ENCODE measurements at places on chromosomes 4 and X.

DNA sequence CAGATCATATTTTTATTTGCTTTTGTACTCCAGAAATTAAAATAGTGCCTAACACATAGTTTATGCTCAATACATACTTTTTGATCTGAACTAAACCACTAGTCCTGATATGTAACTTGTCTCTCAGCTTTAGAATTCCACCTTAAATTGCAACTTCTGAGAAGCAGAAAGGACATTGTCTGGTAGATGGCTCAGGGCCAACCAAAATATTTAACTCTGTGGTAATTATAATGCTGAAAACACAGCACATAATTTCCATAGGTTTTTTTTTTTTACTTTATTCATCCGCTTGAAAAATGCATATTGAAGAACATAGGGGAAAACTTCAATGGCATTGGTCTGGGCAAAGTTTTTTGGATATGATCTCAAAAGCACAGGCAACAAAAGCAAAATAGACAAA is 59.3 kb downstream of the AREG start:
- no peaks in the 10 kb centered on the region for H3K36me3 ChIP-seq
- no peaks in the 10 kb centered on the region for H3K4me1 ChIP-seq

- peak overlapping the region; percentile 55 for H3K4me3 ChIP-seq
- ATAC-seq, result no peak
- no peaks in the 10 kb centered on the region for H3K36me3 ChIP-seq
Observed at GRCh38 chr4:55358246-55358645, 12.2 kb downstream of the SRD5A3 start.

DNA sequence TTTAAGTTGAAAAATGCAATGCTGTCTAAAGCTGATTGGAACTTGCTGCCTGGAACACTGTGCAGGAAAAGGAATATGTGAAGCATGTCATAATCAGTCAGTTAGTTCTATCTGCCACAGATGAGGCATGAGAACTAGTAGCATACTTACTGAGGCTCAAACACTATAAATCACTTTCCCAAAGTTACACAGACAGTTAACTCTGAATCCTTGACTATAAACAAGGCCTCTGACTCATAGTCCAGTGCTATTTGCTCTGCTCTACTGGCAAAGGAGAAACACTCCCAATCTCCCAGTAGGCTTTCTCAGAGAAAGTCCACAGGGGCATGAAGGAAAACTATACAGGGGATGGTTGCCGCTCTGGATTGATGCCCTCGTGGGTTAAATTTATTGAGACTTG is 2078.4 kb upstream of the TENM3 start:
- H3K36me3 ChIP-seq, result no peaks in the 10 kb centered on the region
- no peak overlapping the region for H3K27ac ChIP-seq
- no peak overlapping the region for H3K4me3 ChIP-seq

DNA sequence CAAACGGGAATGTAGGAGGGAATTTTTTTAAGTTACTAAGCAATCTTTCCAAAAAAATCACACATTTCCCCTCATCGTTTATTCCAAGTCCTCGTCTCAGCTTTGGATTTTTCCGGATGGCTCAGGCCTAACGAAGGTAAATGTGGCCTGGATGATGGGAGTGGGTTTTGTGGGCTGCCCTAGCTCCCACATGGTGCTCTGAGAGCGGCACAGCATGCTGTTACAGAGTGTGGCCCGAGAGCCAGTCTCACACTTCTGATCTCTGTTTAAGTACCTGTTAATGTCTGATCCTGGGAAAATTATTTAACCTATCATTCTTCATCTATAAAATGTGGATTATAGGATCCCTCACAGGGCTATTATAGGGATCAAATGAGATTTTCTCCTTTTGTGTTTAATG is 38.2 kb upstream of the ADAM29 start:
- no peaks in the 10 kb centered on the region for H3K36me3 ChIP-seq

DNA sequence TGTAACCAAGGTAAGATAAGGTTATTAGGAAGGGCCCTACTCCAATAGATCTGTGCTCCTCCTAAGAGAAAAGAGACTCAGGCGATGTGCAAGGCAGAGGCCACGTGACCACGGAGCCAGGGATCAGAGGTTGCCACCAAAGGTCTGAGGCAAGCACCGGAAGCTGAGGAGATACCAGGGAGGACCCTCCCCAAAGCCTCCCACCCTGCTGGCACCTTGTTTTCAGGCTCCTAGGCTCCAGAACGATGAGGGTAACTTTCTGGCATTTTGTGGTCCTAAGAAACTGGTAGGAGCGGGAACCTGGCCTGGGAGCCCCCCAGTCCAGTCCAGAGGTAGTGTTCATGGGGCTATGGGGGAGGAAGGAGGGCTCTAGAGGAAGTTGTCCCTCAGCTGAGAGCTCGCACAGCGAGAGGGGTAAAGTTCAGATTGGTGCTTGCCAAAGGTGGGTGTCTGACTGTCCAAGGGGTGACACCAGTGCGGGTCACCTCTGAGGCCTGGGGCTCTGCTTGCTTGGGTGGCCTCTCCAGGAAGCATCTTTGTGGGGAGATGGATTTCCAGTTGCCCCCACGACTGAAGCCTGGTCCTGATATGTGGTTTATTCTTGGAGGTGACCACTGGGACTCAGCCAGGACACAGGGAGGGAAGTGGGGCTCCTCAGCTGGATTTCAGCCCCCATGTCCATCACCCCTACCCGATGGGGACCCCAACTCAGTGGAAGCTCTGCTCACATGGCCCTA is 7.5 kb upstream of the LETM1 start:
- peak overlapping the region; percentile 38 for H3K27ac ChIP-seq
- no peaks in the 10 kb centered on the region for H3K36me3 ChIP-seq
- no peaks in the 10 kb centered on the region for H3K27me3 ChIP-seq
- peak overlapping the region; percentile 63 for H3K4me3 ChIP-seq
- no peak for ATAC-seq

DNA sequence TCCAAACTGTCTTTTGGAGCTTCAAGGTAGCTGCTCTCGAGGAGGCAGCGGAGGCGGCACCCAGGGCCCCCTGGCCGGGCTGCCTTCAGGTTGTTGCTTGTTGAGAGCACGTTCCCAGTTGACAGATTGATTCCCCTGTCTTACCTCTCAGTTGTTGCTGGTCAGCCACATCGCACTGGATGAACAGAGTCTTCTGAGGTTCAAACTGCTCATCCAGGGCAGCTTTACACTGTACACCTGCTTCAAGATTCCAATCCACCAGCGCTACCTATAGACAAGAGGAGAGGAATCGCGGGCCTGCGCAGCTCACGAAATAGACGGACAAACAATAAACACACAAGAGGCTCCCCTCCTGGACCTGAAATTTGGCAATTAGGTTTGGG is 497 bp downstream of the HPGD start:
- H3K27ac ChIP-seq, result peak overlapping the region; percentile 28
- peak; percentile 44 for ATAC-seq
- H3K27me3 ChIP-seq, result peaks cover 15% of the 10 kb centered on the region
- H3K4me1 ChIP-seq, result peaks cover 3% of the 10 kb centered on the region
- no peaks in the 10 kb centered on the region for H3K36me3 ChIP-seq
- peak overlapping the region; percentile 85 for H3K4me3 ChIP-seq

DNA sequence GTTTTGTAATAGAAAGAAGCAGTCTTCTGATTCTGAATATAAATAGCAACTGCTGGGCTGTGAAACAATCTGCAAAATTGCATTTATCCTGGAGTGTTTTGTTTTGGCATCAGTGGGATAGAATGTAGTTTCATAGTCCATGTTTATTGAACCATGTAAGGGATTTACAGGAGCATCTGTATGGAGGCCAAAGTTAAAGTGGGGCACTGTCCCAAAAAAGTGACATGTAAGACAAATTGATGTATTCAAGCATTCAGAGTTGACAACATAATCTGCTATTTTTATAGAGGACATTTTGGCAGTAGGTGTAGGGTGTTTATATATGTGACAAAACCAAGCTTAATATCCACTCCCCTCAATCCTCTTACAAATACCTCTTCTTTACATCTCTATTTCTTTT is 200.5 kb upstream of the ANK2 start:
- H3K36me3 ChIP-seq, result no peaks in the 10 kb centered on the region
- H3K27me3 ChIP-seq, result peaks cover 5% of the 10 kb centered on the region
- ATAC-seq, result no peak
- no peak overlapping the region for H3K27ac ChIP-seq

GRCh38 chrX:7889135-7889534 is 38.1 kb downstream of the PNPLA4 start:
- H3K27me3 ChIP-seq, result peaks cover 6% of the 10 kb centered on the region
- H3K36me3 ChIP-seq, result no peaks in the 10 kb centered on the region
- H3K4me3 ChIP-seq, result no peak overlapping the region

DNA sequence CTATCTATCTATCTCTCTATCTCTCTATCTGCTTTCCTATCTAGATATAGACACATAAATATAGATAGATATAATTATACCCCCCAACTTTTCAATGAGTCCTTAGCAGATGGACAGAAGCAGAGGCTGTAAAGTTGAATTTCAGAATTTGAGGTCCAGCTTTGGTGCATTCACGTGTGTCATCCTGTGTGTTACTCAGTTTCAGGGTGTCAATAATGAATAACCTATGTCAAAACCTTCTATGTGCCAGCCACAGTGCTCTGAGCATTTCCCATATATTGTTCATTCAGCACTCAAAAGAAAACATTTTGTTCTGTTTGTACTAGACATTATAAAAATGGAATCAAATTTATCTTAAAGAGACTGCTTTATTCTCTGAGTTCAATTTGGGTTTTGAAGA is 310.0 kb downstream of the ARHGAP24 start:
- no peak overlapping the region for H3K4me3 ChIP-seq
- H3K27ac ChIP-seq, result no peak overlapping the region
- H3K27me3 ChIP-seq, result no peaks in the 10 kb centered on the region
- ATAC-seq, result no peak

DNA sequence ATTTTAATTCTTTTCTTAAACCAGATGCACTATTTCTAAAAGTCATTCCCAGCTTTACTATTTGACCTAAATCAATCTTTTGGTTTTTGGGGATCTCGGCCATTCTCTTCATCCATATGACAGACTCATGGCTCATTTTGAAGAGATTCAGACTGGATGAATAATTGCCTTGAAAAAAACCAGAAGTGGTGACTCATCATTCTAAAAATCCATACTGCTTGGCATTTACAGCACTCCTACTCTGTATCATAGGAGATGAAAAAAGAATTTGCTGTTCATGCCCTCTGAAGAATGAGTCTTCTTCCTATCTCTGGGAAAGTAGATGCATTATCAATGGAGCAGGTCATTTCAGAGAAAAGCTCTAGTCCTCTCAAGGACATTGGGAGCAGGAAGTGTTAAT is 220.5 kb upstream of the RPS6KA3 start:
- no peak overlapping the region for H3K27ac ChIP-seq
- H3K27me3 ChIP-seq, result no peaks in the 10 kb centered on the region
- no peak overlapping the region for H3K4me3 ChIP-seq
- no peaks in the 10 kb centered on the region for H3K4me1 ChIP-seq
- ATAC-seq, result peak; percentile 52

DNA sequence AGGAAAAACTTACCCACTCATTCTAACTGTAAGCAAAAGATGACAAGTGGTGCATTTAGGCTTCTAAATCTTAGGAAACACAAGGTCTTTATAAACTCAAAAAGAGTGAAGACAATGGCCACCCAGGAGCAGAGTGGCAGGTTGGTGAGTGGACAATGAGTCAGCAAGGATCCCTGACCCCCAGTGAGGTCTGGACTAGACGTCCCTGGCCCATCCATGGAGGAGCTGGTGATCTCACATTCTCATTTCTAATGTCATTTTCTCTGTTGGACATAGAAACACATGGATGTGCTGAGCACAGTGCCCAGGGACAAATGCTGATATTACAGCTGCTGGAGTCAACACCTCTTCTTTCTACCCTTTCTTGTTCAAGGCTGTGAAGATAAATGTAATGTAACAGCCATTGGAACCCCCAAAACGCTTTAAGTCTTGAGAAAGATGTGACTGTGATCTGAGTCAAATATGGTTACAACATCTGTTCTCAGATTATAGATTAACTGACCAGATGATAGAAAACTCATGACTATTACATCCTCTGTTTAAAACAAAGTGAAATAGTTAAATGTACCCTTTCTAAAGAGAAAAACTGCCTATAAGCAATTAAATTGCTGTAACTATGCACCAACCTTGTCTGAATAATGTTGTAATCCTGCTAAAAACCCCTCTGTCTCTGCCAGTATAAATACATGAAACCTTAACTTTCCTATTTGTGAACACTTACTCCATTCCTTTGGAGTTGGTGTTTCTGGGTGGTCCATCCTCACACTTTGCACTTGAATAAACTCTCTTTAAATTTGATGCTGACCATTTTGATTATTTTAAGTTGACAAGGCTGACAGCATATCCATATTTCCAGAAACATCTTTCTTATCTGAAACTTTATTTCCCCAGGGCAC is 92.7 kb downstream of the USP46 start:
- H3K4me1 ChIP-seq, result no peaks in the 10 kb centered on the region
- ATAC-seq, result no peak
- no peaks in the 10 kb centered on the region for H3K36me3 ChIP-seq

- H3K4me1 ChIP-seq, result no peaks in the 10 kb centered on the region
- H3K4me3 ChIP-seq, result no peak overlapping the region
- no peak overlapping the region for H3K27ac ChIP-seq
- H3K36me3 ChIP-seq, result no peaks in the 10 kb centered on the region
- peaks cover 12% of the 10 kb centered on the region for H3K27me3 ChIP-seq
- no peak for ATAC-seq
Observed at GRCh38 chr4:169922632-169923276, 103.4 kb downstream of the MFAP3L start.

DNA sequence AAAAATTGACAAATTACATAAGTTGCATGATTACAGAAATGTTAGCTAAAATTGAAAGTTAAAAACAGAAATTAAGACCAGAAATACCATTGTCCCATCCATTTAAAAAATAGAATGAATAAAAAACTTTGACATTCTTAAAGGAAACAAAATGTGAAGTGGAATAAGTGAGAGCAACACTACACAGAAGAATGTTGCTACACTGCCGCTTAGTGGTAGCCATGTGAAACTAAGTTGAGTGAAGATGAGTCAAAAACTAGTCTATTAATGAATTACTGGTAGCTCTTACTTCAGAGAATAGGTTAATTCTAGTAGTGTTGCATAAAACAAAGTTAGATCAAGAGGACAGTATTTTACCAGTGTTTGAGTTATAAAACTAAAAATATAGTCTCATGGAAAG is 571.0 kb upstream of the KLHL4 start:
- H3K4me3 ChIP-seq, result no peak overlapping the region
- no peaks in the 10 kb centered on the region for H3K4me1 ChIP-seq
- no peaks in the 10 kb centered on the region for H3K36me3 ChIP-seq

DNA sequence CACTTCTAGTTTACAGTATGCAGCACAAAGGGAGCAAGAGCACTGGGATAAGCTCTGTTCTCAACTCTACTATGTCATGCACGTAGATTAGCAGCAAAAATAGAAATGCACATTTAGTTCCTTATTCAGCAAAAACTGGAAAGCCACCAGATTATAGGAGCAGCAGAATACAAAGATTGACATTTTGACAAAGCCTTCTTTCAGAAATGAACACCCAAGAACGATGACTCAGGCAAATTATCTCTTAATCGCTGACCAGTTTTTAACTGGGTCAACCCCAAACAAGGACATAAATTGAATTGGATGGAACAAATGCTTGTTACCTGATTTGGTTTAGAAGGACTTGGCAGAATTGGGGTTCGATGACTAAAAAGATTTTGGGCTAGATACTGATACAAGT is 775.3 kb upstream of the HS3ST1 start:
- no peaks in the 10 kb centered on the region for H3K36me3 ChIP-seq
- no peaks in the 10 kb centered on the region for H3K27me3 ChIP-seq
- H3K27ac ChIP-seq, result no peak overlapping the region
- no peak overlapping the region for H3K4me3 ChIP-seq

- H3K4me1 ChIP-seq, result no peaks in the 10 kb centered on the region
- H3K27me3 ChIP-seq, result no peaks in the 10 kb centered on the region
- H3K4me3 ChIP-seq, result no peak overlapping the region
- no peak overlapping the region for H3K27ac ChIP-seq
Observed at GRCh38 chr4:10207116-10207515, 90.5 kb upstream of the WDR1 start.

GRCh38 chr4:1309261-1310010 is 19.7 kb downstream of the MAEA start:
- peaks cover 54% of the 10 kb centered on the region for H3K36me3 ChIP-seq
- peaks cover 40% of the 10 kb centered on the region for H3K4me1 ChIP-seq
- peak; percentile 74 for ATAC-seq
- H3K27me3 ChIP-seq, result no peaks in the 10 kb centered on the region
- H3K27ac ChIP-seq, result peak overlapping the region; percentile 51

Data from activated T-helper 17 cell treated with anti-CD3 and anti-CD28 coated beads, Interleukin-2, amount 50 U/mL, for 72 hours (primary cell).